ENCODE measurements at places on chromosomes 6 and 20. TPM values are rescaled to one million over a fixed set of nuclear protein-coding genes. Genes with fewer than 3 reads are reported as not detected.

- H3K27me3 ChIP-seq = no peaks in the 10 kb centered on the region
- H3K4me3 ChIP-seq = no peak overlapping the region
- no peaks in the 10 kb centered on the region for H3K36me3 ChIP-seq
These were observed 63.0 kb upstream of the ANKEF1 start for GRCh38 chr20:9971746-9972145.

DNA sequence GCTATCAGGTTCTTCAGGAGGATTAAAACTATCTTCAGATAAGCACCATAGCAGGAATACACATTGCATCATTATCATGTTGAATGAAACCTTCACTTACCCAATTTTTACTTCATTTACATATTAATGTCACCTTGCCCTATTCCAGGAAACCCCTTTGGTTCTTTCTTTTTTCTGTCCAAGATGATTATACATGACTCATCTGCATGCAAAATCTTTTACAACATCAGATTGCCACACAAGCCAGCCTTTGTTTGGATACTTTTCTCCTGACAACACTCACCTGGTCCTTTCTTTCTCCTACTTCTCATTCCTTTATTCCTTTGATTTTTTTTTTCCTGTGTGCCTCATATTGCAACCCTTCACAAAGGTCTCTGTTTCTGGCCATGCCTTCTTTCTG is 200.5 kb upstream of the POU3F2 start:
- no peaks in the 10 kb centered on the region for H3K4me1 ChIP-seq
- H3K27ac ChIP-seq = no peak overlapping the region
- no peaks in the 10 kb centered on the region for H3K36me3 ChIP-seq
- H3K27me3 ChIP-seq = no peaks in the 10 kb centered on the region
- DNase-seq = no peak

SEMG1 gene
- total RNA-seq = not detected

DNA sequence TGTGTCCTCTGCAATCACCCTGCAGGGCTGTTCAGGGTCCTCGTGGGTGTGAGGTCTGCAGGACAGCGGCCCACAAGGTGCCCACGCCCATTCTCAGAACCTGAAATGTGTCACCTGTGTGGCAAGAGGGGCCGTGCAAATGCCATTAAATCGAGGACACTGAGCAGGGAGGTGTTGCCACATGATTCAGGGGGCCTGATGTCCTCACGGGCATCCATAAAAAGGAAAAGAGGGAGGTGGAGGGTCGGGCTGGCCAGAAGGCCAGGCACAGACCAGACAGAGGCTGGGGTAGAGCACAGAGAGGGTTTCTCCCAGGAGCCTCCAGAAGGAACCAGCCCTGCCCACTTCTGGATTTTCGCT is 239.6 kb downstream of the ERMARD start:
- no peaks in the 10 kb centered on the region for H3K27me3 ChIP-seq
- H3K27ac ChIP-seq = no peak overlapping the region
- no peaks in the 10 kb centered on the region for H3K36me3 ChIP-seq
- H3K4me1 ChIP-seq = no peaks in the 10 kb centered on the region

KATNA1 gene
- total RNA-seq = 21.6 TPM

GABBR1 gene
- total RNA-seq = 23.8 TPM

DNA sequence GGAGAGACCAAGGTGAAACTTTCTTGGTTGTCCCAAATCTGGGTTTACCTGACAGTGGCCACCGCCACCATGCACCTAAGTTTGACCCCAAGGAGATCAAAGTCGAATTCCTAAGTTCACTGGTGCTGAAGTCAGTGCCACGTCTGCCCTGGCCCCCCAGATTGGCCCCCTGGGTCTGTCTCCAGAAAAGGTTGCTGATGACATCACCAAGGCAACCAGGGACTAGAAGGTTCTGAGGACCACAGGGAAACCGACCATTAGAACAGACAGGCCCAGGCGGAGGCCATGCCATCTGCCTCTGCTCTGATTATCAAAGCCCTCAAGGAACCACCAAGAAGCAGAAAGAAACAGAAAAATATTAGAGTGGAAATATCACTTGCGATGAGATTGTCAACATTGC is 91.2 kb downstream of the DLL1 start:
- no peak overlapping the region for H3K27ac ChIP-seq
- H3K27me3 ChIP-seq = no peaks in the 10 kb centered on the region
- H3K4me3 ChIP-seq = no peak overlapping the region
- no peaks in the 10 kb centered on the region for H3K36me3 ChIP-seq

PPP1R14C gene
- 78.6 TPM for total RNA-seq

DNA sequence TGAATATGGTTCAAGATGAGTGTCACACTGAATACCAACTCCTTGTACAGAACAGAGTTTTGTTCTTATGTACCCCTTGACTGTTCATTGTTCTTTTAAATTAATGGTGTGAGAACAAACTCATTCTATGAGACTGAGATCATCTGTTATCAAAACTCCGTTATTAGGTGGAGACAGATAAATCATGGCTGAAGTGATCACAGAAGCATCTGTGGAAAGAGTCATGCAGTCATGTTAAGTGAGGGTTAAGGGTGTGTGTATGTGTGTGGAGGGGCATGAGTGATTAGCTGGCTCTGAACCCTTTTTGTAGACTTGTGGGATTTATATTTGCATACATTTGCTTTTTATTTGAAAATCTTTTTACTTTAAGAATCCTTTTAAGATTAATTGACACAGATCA is 24.7 kb downstream of the ADGRG6 start:
- no peak overlapping the region for H3K4me3 ChIP-seq
- no peaks in the 10 kb centered on the region for H3K27me3 ChIP-seq
- H3K36me3 ChIP-seq = no peaks in the 10 kb centered on the region
- no peaks in the 10 kb centered on the region for H3K4me1 ChIP-seq
- no peak overlapping the region for H3K27ac ChIP-seq
- DNase-seq = no peak

COL9A1 gene
- not detected for total RNA-seq

TMEM170B gene
- total RNA-seq = 6.6 TPM

All from thyroid gland (tissue), 4 donors.